ENCODE measurements at places on chromosomes 1 and 21.

DNA sequence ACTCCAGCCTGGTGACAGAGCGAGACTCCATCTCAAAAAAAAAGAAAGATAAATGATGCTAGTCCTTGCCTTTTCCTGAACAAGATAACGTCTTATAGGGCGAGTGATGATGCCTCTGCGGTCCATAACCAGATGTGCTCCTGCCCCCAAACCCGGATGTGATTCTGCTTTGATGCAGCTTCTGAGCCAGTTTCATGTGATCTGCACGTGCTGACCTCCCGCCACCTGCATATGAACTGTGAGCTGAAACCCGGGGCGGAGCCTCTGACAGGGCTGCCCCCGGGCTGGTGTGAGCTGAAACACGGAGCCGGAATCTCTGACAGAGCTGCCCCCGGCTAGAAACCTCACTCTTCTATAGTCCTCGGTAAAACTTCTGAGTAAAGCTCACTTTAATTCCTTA is 1.3 kb downstream of the KRTAP12-4 start:
- no peak for DNase-seq

- DNase-seq = no peak
These were observed 6.0 kb upstream of the LCE1F start for GRCh38 chr1:152768847-152769533.

DNA sequence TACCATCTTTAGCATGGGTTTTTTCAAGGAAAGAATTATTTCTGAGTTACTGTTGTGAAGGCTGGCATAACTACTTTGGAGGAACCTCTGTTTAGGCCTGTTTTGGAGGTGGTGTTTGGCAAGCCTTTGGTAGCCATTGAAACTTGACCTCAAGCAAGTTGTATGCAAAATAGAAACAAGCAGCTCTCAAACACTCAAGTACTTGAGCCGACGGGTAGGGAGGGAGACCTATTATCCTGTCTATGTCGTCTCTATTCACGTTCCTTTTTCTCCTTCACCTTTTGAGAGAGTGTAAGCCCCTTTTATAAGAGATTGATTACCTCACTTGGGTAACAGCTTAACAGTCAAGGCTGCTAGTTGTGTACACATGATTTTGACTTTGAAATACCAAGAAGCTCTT is 878.3 kb upstream of the CXADR start:
- DNase-seq = no peak

DNA sequence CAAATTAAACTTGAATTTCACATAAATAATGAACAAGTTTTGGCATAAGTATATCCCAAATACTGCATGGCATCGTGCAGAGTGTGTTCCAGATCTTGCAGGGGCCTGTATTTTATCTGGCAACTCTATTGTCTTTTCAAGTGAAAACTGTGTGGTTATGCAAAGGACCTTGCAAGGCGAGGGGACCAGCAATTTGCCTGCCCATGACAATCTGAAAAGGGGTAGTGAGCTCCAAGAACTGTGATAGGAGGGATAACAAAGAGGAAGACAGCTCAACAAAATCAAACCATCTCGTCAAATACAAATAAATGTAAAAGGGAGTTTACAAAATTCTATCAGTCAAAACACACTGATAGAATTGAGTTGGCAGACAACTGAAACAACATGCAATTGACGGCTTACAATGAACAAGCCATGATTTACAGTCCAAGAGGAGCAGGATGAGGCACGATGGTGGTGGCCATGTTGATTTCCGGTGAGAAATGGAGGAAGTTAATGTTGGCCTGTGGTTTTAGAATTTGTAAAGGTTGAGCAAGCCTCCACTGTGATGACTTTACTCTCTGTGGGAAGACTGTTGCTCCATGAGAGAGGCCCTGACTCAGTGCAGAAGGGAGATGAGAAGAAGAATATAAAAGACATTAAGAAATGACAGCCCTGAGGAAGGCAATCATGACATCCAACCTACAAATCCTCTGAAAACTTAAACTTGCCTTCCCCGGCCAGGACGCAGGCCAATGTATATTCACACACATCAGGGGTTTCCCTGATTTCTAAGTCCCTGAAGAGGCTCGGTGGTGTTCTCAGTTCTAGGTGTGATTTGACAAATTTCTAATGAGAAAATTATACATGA is 132.2 kb downstream of the ADSS2 start:
- DNase-seq = peak; percentile 70

GRCh38 chr1:176801514-176802020 is 338.6 kb downstream of the PAPPA2 start:
- DNase-seq = no peak

DNA sequence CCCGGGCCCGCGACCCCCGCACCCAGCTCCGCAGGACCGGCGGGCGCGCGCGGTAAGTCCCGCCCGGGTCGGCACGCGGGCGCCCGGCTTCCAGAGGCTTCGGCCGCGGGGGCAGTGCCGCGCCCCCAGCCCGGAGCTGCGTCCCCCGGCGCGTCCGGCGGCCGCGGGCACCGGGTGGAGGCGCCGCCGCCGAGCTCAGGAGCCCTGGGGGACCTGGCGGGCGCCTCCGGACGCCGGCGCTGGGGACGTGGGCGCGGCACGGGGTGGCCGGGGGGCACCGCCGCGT is 227 bp downstream of the NBL1 start:
- DNase-seq = no peak

GRCh38 chr1:182264185-182264584 is 127.4 kb downstream of the GLUL start:
- no peak for DNase-seq

DNA sequence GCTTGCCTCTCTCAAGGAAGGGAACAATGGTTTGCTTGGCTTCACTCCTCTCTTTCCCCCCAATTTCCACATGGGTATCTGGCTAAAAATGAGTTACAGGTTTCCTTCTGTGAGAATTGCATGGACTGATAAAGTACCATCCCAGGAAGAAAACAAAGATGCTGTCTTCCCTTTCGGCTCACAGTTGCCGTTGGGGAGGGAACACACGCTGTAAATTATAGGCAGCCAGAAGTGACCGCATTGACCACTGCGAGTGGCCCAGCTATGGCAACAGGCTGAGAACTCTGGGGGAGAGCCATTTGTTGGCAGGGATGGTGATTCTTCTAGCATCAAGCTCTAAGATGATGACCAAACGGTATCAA is 2.9 kb downstream of the RUNX1 start:
- DNase-seq = no peak

- DNase-seq = no peak
These were observed 7.2 kb upstream of the CDC73 start for GRCh38 chr1:193114485-193115095.

DNA sequence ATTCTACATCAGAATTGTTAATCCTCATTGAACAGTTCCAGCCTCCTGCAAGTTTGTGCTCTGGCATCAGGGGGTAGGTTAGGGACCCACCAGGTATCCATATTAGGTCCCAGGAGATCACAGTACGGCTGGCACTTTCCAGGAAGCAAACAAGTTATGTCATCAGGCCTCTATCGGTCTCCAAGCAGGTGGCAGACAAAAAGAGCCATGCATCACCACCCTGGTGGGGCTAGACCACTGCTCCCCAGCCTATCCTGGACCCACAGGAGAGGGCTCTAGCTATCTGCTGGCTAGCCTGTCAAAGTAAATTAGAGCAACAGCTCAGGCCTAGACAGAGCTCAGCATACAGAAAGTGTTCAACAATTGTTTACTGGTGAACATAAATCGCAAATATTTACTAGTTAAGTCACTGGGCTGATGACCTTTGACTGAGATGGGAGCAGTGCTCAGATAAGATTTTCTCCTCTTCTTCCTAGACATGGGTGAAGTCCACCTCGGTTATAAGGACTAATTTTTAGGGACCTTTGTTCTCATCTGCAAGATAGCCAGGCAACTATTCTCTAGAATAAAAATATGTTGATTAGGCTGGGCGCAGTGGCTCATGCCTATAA is 6.4 kb downstream of the NUAK2 start:
- DNase-seq = no peak

GRCh38 chr1:12745992-12746323 is at the start of gene CFAP107:
TSS of gene CFAP107 (plus strand) at chr1:12746200. CDS start at chr1:12746431, 231 bp downstream.
- DNase-seq = peak; percentile 29

DNA sequence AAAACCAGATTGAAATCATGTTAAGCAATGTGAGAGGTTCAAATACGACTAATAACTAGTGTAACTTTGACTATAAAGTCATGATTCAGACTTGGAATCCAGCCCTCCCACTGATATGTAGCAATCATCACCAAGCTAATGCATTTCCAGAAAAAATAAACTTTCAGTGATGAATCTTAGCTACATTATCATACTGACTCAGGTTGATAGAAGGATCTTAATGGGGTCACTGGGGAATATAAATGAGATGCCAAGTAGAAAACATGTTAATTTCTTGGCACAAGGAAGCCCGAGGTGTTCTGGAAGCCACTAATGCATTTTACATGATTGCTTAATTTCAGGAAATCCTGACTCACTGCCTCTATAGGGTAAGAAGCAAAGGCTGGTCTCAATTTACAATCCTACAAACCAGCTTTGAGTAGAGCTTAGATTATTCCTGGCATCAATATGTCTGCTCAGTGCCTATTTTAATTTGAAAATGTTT is 67.7 kb downstream of the SELENOF start:
- DNase-seq = no peak

DNA sequence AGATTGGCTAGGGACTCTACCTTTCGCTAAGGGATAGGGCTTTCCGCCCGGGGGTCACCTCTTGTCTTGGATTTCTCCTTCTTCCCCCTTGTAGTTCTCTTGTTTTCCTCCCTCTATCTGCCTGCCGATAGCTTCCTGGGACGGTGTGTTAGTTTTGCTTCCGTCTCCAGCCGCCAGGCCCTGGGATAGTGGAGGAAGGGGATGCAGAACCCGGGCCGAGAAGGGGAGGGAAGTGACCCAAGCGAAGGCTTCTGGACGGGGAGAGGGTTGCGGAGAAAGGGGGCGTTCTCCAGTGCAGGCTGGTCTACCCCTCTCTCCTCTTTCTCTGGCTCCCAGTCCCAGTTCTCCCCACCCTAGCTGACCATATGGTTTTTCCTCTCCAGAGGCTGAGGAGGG is 871 bp downstream of the TUFT1 start:
- DNase-seq = no peak
